ENCODE measurements at places on chromosomes 16 and 17.

DNA sequence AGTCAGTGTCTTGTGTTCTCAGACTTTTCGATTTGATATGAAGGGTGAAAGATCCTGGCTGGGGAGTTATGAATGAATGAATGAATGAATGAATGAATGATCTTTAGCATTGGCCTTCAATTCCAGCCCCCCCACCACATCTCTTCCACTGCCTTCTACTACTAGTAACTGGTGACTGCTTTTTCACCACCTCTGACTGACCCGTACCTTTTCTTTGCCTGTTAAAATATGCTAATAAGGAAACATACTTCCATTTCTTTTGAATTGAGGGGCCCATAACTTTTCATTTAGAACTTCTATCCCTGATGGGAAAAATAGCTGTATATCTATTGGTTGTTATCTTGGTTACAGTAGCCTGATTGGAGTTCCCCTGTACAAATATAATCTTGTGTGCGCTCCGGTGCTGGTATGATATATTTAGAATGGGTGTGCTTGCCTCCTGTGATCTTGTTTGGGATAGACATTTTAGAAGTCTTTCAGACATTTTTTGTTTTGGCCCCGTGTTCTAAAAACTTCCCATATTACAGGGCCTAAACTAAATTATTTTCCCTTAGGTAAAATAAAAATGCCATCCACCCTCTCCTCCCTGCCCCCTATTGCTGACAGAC is 3.4 kb downstream of the LYRM1 start:
- DNase-seq = no peak

- no peak for DNase-seq
These were observed 4.8 kb downstream of the SOX8 start for GRCh38 chr16:986411-986810.

DNA sequence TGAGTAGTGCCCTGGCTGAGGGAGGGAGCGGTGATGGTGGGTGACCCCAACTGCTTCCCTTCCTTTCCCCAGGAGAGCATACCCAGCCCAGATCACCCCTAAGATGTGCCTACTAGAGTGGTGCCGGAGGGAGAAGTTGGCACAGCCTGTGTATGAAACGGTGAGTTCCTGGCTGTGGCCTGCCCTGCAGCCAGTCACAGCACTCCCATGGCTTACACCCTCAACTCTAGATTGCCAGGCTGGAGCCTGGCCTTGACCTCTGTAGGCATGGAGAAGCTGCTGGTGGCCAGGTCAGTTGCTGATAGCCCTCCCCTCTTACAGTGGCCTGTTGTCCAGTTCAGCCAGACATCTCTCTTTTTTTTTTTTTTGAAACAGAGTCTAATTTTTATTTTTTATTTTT is 8.6 kb upstream of the NFATC3 start:
- DNase-seq = no peak

GRCh38 chr17:7022781-7023571 is at the start of gene BCL6B:
TSS of gene BCL6B (plus strand) at chr17:7023050. CDS start at chr17:7023672, 622 bp downstream.
- no peak for DNase-seq

DNA sequence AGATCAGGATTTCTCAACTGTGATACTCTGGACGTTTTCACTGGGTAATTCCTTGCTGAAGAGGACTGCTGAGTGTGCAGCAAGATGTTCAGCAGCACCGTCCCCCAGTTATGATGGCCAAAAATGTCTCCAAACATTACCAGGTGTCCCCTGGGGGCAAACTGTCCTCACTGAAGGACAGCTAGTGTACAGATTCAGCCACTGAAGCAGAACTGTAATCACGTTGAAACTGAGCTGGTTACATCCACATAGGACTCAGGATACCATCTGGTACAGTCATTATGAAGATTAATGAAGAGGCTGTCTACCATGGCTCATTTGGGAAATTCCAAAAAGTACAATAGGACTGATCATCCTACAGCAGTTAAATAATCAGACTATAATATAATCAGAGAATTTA is 43.3 kb upstream of the GINS3 start:
- no peak for DNase-seq

DNA sequence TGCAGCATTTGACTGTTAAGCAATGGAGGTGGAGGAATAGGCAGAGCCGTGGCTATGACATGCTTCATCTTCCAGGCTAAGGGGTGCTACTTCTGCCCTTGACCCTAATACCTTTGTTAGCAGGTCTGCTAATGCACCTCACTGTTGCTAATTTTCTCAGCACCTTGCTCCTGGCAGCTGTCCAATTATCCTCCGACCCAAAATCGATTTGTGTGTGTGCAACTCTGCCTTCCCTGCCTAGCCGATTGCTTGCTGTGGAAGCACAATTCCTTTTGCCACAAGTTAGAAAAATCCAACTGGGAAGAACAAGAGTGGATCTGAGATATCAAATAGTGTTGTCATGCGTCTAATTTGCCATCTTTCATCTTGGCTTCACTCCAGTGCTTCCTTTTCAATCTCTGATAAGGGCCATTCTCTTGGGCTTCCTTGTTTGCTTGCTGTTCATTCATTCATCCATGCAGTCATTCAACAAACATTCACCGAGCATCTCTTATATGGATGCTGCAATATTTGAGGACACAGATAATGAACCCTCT is 422.8 kb downstream of the RBFOX1 start:
- DNase-seq = no peak

DNA sequence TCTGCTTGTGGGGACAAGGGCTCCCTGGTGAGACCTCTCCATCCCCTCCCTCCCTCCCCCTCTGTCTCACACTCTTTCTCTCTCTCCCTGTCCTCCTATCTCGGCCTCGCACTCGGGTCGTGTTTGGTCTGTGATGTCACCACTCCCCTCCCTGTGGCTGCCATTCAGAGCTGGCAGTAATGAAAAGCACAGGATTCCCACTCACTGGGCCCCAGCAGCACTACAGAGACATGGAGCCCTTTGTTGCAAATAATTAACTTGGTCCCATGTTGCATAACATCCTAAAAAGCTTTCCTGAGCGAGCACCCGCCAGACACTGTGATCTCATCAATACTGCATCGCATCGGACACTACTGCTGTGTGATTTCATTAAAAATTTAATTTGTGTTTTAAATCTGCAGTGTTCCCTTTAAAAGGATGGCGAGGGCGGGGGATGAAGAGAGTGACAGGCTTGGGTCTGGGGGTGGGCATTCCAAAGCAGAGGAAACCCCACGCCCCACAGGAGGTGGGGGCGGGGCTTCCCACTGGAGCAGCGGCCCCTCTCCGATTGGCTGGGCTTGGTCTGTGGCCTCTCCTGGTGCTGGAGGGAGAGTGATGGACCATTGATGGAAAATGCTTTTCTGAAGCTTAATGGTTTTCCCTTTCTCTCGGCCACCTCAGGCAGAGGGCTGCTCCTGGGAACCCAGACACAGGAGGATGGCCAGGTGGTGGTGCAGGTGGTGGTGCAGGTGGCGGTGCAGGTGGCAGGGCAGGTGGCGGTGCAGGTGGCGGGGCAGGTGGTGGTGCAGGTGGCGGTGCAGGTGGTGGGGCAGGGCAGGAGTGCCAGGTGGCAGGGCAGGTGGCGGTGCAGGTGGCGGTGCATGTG is 15.3 kb upstream of the NPTX1 start:
- DNase-seq = no peak

GRCh38 chr17:65191811-65192740 is 54.9 kb downstream of the RGS9 start:
- DNase-seq = peak; percentile 28

DNA sequence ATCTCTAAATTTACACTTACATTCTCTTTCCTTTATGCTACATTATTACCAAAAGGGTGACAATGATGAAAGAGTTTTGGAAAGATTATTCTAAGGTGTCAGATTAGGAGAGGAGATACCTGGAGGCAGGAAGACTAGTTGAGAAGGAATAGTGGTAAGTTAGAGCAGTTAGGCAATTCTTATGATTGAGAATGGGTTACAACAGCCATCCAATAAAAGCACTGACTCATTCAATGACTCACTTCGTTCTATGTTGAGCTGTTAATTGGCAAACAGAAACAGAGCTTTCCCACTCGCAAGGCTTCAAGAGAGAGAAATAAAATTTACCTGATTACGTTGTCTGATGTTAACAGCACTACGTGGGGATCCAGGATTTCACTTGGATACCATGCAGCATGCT is 5.8 kb downstream of the NUP88 start:
- no peak for DNase-seq

- no peak for DNase-seq
These were observed 59.3 kb downstream of the CREBBP start for GRCh38 chr16:3821184-3821583.

DNA sequence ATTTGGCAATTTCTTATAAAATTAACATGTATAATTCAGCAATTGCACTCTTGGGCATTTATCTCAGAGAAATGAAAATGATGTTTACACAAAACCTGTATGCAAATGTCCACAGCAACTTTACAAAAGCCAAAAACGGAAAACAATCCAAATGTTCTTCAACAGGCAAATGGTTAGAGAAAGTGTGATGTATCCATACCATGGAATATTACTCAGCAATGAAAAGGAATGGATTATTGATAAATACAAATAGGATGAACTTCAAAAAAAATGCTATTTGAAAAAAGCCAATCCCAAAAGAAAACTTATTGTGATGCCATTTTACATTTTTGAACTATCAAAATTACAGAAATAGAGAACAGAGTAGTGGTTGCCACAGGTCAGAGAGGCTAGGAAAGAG is 37.2 kb upstream of the ABCA10 start:
- no peak for DNase-seq

- DNase-seq = no peak
These were observed 45.4 kb downstream of the RAP1GAP2 start for GRCh38 chr17:2841606-2842005.

- peak; percentile 95 for DNase-seq
These were observed 133.7 kb downstream of the RAB11FIP4 start for GRCh38 chr17:31524926-31525800.

All from stimulated activated CD4-positive, alpha-beta T cell treated with anti-CD3 and anti-CD28 coated beads, Interleukin-4, amount 100 ng/mL, for 4 hours (primary cell).